NCI-H446 treated with DMSO at 0.1 percent for 48 hours (cell line): ENCODE measurements at places on chromosomes 4 and X.

- no peak for DNase-seq
Measured at GRCh38 chrX:103480526-103480925, 38.8 kb downstream of the RAB40A start.

DNA sequence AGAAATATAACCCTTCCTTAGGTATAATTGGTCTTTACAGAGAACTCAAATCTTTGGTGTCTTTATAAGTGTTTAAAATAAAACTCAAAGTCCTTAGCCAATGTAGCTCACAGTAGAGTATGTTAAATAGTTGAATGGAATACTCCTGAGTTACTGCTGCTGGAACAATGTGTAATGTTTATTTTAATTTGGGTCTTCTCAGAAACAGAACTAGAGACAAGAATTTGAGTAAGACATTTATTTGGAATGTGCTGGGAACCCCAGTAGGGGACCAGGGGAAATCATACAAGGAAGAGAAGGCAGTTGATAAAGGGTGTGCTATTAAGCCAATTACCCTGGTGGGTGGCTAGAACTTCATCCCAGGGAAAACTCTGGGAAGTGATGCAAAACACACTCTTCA lies 240.4 kb upstream of the LDB2 start:
- DNase-seq, result no peak

DNA sequence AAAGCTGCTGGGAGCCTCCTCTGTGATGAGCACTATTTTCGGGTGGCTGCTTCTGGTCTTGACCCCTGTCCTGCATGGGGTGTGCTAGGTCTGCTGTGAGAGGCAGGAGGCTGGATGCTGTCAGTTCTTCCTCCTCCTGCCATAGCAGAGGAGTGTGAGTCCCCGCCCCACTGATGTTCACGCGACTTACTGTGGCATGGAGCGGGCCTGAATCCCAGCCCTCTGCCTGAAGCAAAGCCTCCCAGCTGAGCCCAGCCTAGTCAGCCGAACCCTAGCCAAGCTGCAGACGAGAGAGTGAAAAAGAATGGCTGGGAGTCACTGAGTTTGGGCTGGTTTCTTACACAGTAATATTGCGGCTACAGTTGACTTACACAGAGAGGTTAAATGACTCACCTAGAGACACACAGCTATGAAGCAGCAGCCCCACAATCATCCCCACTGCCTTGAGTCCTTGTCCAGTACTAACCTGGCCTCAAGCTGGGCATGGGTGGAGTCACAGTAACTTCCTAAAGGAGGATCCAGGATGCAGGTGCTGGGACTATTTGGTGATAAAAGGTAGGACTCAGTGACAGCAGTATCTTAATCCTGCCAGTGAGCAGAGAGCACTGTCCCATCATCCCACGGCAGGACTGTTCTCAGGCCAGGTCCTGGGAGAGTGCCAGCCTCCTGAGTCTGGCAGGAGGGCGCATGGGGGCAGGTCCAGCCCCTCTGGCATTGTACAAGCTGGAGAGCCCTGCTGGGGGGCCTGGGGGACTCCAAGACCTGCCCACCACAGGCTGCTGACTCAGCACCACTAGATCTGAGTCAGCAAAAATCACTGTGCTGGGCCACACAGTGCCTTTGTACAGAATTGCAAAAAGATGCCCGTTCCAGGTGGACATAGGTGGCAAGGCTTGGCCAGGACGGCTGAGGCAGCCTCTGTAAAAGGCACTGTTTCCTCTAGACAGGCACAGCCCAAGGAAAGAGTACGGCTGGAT lies 60.4 kb upstream of the CRMP1 start:
- DNase-seq, result no peak

DNA sequence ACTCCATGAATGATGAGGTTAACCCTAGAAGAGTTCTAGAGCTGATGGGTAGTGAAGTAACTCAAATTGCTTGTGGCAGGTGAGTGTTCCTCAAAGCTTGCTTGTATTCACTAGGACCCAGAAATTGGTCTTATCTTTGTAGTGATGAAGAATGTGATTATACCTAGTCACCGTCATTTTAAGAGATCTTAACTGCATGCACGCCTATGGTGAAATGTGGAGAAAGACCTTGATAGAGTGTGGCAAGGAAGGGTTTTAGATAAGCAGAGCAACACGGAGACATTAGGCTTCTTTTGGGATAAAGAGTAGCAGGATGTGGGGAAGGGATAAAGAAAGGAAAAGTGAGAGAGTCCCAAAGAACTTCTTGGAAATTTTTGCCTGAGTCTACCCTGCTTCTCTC lies 42.4 kb downstream of the NAP1L5 start:
- no peak for DNase-seq

DNA sequence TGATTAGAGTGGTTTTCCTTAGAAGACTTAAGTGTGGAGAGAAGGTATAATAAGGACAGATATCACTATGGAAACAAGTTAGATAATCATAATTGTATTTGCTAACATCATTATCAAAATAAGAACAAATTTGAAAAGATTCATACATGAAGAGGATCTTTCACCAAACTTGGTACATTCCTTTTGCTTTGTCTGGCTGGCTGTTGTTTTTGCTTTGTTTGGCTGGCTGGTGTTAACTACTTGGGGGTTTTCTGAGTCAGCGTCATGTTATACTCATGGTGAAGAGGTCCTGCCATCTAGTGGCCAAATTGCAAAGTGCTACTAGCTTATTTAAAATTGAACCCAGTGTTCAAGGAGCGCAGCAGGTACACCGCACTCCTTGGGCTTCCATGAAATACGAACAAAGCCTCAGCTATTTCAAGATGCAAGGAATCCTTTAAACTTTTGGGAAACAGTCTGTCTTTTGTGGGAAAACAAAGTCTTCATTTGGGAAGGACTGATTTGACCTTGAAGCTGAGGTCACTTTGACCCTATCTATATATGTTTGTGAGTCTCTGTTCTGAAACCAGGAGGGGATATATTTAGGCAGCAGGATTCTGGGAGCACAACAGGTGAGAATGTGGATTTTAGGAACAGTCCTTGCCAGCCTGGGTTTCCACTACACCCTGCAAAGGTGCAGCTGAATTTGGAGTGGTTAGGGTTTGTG lies 129.7 kb downstream of the PLS3 start:
- peak; percentile 16 for DNase-seq

GRCh38 chr4:15420642-15421041 lies 7.2 kb upstream of the C1QTNF7 start:
- no peak for DNase-seq

- no peak for DNase-seq
Measured at GRCh38 chrX:151478058-151478457, 81.1 kb downstream of the VMA21 start.

GRCh38 chr4:130675266-130675665 lies 1579.3 kb downstream of the C4orf33 start:
- DNase-seq, result no peak

- peak; percentile 84 for DNase-seq
Measured at GRCh38 chr4:101232074-101232776, 115.1 kb downstream of the PPP3CA start.

DNA sequence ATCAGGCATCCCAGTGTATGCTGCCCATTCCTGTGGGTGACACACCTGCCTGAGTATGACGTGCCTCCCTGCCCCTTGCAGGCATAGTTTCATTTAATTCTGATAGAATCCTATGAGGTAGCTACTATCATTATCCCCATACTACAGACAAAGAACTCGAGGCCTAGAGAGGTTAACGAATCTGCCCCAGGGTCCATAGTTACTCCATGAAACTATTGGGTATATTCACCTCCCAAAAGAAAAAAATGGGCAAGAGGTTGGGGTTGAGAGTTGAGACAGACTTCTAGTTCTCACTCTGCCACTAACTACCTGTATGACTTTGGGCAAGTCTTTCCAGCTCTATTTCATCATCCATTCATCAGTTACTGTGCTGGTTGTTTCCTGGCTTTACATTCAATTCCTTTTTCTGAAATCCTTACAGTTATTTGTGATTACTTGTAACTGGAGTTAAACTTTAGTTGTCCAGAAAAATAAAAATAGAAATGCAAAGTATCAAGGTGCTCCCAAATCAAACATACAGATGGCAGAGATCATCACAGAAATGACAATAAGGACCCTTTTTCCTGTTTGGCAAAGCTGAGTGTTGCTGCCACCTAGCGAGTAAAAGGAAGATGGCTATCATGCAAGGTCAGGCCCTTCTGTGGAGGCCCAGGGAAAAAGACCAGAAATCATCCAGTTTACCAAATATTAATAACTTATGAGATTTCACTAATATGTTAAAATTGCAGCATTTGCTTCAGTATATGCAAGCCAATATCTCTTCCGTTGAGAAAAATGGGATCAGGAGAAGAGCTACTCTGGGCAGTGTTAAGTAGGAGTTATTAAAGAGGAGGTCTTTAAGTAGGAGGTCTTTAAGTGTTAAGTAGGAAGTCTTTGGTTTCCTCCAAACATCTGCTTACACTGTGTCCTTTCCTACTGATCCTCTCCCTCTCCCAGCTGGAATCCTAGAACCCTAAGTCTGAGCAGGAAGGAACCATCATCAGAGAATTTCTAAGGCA lies 17.1 kb upstream of the MAP7D3 start:
- peak; percentile 25 for DNase-seq

DNA sequence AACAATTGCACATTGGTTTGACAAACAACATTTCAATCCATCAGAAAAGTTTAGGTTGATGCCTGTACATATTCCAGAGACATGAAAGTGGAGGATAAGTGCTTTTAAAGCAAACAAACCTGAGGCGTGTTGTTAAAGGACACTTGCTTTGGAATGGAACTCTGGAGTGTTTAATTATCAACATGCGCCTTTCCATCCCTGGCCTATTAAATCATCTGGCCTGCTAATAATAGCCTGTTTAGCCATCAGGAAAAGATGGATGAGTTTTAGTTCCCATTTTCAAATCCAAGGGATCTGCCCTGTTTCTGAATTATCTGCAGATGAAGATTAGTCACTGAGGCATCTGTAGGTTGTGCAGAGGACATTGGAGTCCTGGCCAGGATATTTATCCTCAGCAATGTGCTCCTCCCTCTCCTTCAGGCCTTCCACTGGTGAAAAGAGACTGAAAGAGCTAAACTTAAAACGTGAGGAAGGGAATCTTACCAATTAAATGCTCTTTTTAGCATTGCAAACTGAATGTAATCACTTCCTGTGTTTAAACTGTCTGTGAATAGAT lies 388.9 kb downstream of the PPARGC1A start:
- no peak for DNase-seq

- no peak for DNase-seq
Measured at GRCh38 chrX:21153503-21153902, 220.7 kb upstream of the CNKSR2 start.

DNA sequence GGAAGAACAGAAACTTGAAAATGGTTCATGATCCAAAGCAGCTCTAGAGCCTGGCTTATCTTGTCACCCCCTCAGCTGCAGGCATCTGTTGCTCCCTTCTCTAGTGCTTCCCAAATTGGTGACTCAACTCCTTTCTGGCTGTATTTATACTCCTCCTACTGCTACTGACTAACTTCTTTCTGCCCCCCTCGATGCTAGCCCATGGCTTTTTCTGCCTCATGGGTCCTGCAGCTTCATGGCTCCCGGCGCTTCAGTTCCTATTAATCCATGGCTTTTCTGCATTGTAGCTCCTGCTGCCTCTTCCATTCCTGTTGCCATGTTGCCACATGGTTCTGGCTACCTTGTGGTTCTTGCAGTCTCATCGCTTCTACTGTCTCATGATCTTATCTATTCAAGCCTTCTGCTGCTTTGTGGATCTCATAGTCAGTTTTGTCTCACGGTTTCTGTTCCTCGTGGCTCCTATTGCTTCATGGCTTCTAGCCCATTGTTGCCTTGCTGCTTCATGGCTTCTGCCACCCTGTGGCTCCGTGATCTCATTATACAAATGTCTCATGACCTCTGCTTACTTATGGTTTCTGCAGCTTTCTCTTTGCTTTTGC lies 48.1 kb downstream of the SMC1A start:
- no peak for DNase-seq

- no peak for DNase-seq
Measured at GRCh38 chr4:43846111-43846587, 602.5 kb downstream of the KCTD8 start.

- DNase-seq, result no peak
Measured at GRCh38 chr4:26261405-26261804, 59.4 kb upstream of the RBPJ start.

DNA sequence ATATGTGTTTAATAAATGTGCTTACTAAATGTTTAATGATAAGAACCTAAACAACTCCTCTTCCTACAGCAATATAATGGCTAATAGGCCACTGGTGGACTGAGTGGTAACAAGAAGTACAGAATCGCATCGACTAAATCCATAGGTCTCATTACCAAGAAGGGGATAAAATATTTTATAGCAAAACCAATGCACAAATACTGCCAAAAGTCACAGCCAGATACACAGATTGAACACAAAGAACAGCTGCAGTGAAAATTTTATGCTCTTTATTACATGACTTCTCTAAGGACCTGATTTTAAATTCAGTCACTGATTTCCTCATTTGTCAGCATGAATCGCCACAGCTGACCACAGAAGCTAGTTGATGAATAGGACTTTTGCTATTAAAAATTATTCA lies 285.4 kb downstream of the DHX15 start:
- DNase-seq, result no peak

GRCh38 chrX:17525762-17526555 lies 151.0 kb downstream of the NHS start:
- DNase-seq, result no peak
